Eye (tissue), 1 donor: ENCODE measurements at places on chromosomes 2 and 18.

GRCh38 chr2:162113776-162114168 lies 38.3 kb downstream of the GCG start:
- DNase-seq, result no peak

DNA sequence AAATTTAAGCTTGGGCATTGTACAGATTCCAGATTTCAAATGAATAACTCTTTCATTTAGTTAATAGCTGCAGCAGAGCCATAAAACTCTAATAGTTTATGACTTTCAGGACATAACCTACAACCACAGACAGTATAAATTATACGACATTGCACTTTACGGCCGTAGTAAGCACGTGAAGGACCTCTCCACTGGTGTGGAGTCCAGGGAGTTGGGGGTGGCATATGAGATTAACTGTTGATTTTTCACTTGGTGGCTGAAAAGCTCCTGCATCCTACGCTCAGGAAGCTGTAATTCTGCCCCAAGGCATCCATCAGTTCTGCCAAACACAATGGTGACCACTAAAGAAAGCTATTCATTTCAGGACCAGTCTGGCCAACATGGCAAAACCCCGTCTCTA lies 376.2 kb downstream of the SOX11 start:
- DNase-seq, result peak; percentile 10

- DNase-seq, result no peak
These were observed 60.3 kb upstream of the GREB1L start for GRCh38 chr18:21181766-21182165.

DNA sequence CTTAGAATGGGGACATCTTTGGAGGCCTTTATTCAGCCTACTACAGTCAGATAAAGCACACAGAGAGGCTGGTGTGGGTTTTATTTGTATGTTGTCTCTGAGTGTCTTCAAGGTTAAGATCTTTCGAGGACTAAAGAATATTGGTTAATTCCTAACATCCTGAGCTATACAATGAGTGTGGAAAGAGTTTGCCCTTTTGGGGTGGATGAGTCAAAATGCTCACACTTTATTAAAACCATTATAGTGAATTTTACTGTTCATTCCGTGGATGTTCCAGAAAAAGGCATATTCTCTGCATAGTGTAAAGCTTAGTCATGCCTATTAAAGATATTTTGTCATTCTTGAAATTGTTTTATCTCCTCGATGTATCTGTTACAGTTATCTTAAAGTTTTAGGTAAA lies 29.1 kb upstream of the SLC38A11 start:
- no peak for DNase-seq

DNA sequence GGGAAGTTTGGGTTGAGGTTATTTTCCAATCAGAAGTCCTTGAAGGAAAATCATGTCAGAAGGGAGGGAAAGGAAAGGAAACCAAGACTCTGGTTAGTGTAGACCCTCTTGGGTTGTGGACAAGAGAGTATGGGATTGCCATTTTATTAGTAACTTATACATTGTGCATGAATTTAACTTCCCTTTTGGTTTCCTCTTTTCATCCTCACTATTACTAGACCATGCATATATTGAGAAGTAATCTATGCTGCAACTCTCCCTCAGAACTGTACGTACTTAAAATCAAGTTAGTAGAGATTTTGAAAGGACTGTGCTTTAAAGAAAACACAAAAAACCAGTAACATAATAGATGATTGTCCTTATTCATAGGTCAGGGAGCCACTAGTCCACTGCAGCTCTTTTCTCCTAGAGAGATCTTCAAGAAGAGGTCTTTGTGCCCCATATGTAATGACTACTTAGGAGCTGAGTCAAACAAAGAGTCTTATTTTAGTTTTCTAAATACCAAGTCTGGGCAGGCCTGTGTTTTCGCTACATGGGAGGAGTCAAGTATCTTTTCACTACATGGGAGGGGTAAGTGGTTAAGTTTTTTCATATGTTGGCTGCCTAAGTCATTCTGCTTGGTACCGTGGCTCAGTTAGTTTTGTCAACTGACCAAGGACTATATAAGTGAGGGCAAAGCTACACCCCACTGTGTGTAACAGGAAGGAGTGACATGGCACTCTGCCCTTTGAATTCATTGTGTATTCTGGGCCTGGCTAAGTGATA lies 25.2 kb upstream of the FAM117B start:
- no peak for DNase-seq

DNA sequence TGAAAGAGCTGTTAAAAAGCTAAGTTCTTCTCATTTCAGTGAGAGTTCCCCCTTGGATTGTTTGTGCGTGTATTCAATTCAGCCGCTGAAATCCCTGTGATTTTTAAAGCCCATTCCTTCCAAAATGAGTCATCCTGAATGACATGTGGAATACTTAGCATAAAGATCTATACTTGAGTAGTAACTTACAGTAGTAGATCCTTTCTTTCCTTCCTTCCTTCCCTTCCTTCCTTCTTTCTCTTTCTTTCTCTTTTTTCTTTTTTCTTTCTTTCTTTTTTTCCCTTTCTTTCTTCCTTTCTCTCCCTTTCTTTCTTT lies 18.2 kb upstream of the SOX11 start:
- DNase-seq, result no peak

GRCh38 chr18:61334951-61335683 lies 1.9 kb downstream of the CDH20 start:
- DNase-seq, result peak; percentile 15

DNA sequence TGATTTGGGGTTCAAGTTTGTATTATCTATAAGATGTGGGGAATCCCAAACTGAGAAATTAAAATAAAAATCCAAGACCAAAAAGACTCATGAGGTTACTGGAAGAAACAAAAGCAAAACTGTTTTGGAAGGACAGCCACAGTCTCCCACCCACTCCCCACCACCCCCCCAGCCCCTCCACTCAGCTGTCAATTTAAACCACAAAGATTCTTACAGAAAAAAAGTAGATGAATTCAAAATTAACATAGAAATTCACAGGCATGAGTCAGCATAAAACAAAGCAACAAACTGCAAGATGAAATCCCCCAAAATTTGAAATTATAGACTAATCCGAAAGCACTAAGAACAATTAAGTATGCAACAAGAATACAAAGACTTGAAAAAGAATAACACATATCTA lies 12.1 kb downstream of the MAP4K3 start:
- DNase-seq, result no peak

DNA sequence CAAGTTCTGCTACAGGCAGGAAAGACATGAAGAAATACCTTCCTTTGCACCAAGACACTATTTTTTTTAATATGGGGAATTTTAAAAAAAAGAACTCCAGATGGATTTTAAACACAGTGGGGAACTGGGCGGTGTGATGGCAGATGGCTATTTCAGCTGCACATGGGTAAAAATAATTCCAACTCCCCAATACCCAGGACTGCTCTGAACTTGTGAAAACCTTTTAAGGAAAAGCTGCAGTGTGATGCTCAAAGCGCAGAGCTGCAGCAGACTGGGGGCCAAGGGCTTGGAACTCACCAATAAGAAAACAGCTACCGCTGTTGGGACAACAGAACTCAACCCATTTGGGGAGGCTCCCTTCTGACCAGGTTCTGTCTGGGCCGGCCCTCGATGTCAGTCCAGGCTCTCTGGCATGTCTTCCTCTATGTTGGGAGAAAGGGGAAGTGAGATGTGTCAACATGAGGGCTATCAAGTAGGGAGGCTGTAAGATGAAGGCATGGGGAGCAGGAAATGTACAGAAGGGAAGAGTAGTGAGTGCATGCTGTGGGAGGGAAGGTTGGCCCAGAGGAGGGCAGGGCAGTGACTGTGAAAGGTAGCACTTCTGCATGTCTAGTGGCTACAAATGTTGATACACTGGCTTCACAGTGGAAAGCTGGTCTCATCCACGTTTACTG lies 64.0 kb upstream of the SLC14A2 start:
- DNase-seq, result no peak

DNA sequence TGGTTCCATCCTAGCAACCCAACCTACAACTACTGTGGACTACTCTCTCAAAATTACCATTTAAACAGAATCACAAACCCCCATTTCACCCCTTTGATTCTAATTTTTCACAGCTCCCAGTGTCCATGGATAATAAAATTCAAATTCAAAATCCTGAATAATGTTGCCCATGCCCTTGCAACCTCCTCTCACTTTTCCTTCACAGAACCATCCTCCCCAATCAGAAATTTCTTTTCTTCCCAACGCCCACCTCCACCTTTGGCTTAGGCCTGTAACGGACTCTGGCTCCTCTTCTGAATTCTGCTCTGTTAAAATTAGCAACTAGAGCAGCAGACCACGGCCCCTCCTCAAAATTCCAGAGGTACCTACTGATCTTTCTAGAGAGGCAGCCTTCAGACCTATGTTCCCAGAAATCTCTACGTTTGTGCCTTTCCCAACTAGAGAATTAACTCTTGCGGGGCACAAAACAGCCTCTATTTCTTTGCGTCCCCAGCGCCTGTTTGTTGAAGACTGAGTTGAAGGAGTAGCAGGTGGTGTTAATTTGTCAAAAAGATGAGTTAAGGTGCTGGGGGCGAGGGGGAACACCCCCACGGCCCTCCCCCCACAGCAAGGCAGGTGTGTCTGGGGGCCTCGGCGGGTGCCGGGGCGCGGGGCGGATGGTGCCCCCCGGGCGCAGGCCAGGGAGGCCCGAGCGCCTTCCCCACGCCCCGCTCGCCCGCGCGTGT lies 428 bp upstream of the MAP3K20 start:
- peak; percentile 74 for DNase-seq

GRCh38 chr2:14601156-14601770 lies 31.3 kb upstream of the LRATD1 start:
- no peak for DNase-seq

- DNase-seq, result no peak
These were observed 104.6 kb upstream of the EPHA4 start for GRCh38 chr2:221676566-221677172.

- no peak for DNase-seq
These were observed 372.5 kb downstream of the RNF144A start for GRCh38 chr2:7289697-7290096.

DNA sequence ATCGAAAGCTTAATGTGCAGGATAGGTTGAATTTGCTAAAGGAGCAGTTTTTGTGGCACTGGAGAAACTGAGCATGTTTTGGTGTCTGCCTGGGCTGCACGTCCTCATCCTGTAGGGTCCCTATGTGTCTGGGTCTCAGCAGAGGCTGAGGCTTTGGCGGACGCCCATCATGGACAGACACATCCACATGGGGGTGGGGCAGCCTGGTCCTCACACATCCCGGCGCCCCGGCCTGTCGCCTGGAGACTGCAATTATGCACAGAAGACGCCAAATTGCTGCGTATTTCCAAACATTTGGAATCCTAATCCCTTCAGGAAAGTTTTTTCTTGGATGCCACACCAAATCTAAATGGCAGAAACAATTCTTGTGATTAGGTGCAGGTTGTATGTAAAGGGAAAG lies 128.2 kb upstream of the TWIST2 start:
- DNase-seq, result no peak
